ENCODE measurements at places on chromosomes 2 and 18.

DNA sequence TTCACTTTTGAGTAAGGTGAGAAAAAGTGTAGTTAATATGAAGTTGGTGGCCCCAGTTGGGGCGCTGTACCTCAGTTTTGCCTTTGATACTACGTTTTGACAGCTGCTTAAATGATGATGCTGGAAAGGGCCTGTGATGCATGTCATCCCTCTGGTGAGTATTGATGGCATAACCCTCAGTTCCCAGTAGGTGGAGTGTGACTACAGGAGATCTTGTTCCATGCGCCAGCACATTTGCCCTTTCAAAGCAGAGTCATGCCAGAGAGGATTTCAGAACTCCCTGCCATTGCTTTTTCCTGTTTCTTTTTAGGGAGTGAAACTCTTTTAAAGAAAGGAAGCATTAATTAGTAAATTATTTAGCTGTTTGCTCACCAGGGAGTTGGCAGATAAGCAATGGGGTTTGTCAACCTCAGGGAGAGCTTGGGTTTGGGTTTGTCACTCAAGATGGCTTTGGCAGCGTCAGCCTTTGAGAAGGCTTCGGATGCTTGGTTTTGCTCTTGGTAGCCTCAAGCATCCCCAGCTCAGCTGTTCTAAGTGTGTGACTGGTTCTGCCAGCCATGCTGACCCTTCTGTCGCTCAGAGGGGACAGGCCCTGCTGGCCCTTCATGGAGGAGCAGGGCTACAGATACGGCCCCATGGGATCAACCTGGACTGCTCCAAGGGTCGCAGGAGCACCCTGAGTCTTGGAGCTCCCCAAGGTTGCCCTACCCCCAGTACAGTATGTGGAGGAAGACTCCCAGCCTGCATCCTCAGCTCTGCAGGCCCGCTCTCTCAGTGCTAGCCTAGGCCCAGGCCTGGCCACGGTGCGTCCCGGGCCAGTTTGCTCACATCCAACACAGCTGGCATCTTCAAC is 29.1 kb downstream of the ARMC9 start:
- no peaks in the 10 kb centered on the region for H3K27me3 ChIP-seq
- peaks cover 2% of the 10 kb centered on the region for H3K4me1 ChIP-seq
- H3K4me3 ChIP-seq, result no peak overlapping the region

DNA sequence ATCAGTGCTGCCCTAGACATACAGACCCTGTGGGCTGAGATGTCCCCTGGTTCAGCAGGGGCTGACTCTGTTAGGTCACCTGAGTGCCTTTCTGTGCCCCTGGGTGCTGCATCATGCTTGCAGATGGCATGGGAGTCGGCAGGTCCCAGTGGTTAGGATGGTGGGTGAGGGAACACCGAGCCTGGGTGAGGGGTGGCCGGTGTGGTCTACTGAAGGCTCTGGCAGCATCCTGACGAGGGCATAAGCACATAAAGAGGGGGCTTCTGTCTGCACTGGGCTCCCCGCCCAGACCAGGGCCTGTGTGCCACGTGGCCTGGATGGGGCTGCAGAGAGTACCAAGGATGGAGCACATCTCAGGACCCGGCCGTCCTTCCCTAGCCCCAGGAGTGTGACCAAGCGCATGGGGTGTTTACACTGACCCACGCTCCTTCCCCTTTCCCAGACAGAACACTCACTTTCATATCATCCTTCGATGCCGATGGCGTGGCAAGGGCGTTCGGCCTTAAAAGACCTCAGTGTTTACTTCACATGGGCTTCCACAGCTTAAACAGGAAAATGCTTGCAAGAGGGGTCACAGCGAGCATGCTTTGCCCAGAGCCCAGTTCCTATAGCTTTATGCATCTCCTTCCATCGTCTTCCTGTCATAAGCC is 115.1 kb downstream of the STPG4 start:
- no peak overlapping the region for H3K4me3 ChIP-seq
- peak overlapping the region; percentile 66 for H3K27ac ChIP-seq
- no peak for DNase-seq
- H3K4me1 ChIP-seq, result peaks cover 28% of the 10 kb centered on the region
- H3K36me3 ChIP-seq, result no peaks in the 10 kb centered on the region

GRCh38 chr2:49754381-49754780 is 600.1 kb upstream of the FSHR start:
- H3K4me3 ChIP-seq, result no peak overlapping the region
- no peaks in the 10 kb centered on the region for H3K27me3 ChIP-seq
- no peaks in the 10 kb centered on the region for H3K36me3 ChIP-seq

GRCh38 chr2:143875295-143876233 is 644.4 kb downstream of the ZEB2 start:
- H3K4me3 ChIP-seq, result no peak overlapping the region
- no peaks in the 10 kb centered on the region for H3K4me1 ChIP-seq
- DNase-seq, result no peak
- H3K36me3 ChIP-seq, result no peaks in the 10 kb centered on the region

DNA sequence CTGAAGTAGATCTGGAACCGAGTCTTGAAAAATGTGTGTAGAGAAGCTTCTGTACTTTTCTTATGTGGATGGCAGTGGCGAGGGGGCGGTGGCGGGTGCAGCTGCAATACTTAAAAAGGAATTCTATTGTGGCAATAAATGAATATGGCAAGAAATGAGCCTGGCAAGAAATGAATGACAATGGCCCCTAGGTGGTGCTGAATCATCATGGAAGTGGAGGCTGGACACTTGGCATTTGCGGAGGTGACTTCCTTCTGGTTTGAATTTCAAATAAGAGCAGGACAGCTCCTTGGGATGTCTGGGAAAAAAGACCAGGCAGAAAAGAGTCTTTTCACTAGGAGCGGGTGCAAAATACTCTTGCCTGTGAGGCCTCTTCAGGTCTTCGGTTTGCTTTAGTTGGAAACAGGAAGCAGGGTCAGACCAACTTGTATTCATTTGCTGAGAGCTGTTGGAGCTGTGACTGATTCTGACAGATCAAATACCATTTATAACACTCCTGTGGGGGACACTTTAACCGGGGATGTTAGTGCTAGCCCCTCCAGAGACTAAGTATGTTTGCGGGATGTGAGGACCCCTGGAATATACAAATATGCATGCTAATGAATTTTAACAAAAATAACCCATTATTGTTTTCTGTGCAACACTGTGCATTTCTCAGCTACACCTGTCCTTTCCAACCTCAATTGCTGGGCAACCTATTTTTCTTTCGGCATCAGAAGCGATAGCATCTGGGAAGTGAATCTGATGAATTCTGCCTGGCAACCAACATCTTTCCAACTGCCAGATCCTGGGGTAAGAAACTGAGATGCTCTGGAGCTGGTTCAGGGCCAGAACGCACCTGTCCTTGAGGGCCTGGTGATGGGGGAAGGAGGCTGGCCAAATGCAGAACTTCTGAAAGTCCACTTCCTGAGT is 35.4 kb downstream of the FASTKD2 start:
- DNase-seq, result peak; percentile 75
- H3K4me1 ChIP-seq, result peaks cover 8% of the 10 kb centered on the region
- no peak overlapping the region for H3K27ac ChIP-seq
- peaks cover 2% of the 10 kb centered on the region for H3K36me3 ChIP-seq

DNA sequence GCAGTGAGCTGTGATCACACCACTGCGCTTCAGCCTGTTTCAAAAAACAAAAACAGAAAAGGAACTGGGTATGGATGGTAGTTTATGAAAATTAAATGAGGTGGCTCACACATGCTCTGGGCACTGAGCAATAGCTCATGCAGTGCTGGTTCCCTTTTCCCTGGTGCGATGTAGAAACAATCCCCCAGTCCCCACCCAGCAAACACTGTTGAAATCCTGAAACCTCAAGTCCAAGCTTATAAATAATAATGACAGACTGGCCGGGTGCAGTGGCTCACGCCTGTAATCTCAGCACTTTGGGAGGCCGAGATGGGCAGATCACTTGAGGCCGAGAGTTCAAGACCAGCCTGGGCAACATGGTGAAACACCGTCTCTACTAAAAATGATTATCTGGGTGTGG is 55.4 kb upstream of the SMAD2 start:
- H3K27ac ChIP-seq, result no peak overlapping the region
- no peaks in the 10 kb centered on the region for H3K27me3 ChIP-seq
- no peak for DNase-seq
- H3K4me3 ChIP-seq, result no peak overlapping the region
- H3K4me1 ChIP-seq, result no peaks in the 10 kb centered on the region

DNA sequence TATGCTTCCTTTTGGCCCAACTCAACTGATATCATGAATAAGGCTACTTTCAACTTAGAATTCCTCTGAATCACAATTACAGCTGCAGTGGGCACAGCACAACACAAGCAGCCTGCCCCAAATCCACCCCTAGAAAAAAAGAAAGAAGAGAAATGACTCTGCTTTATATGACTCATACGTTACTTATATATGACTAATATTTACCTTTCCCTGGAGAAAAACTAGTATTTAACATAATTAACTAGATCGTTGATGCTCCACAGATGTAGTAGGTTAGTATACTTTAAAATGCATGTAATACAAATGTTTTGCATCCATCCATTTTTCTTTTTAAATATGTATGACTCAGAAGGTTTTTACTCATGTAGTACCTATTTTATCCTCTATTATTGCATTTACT is 133.3 kb upstream of the UNC80 start:
- no peak overlapping the region for H3K27ac ChIP-seq
- no peaks in the 10 kb centered on the region for H3K36me3 ChIP-seq
- H3K4me3 ChIP-seq, result no peak overlapping the region
- no peak for DNase-seq
- H3K27me3 ChIP-seq, result no peaks in the 10 kb centered on the region

DNA sequence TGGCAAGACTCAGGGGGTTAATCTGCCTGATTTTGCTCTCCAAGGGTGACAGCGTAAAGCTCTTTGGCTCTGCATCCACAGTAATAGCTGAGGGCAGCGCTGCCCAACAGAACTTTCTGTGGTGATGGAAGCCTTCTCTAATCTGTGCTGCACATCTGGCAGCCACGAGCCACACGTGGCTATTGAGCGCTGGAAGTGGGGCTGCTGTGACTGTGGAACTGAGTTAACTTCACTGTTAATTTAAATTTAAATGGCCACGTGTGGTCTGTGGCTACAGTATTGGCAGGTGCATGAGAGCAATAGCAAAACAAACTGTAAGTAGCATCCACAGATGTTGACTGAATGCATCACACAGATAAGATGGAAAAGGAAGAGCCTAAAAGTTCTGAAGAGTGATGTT is 47.3 kb upstream of the TMEM200C start:
- H3K36me3 ChIP-seq, result no peaks in the 10 kb centered on the region
- H3K27me3 ChIP-seq, result peaks cover 3% of the 10 kb centered on the region
- no peak overlapping the region for H3K4me3 ChIP-seq
- no peaks in the 10 kb centered on the region for H3K4me1 ChIP-seq
- no peak for DNase-seq
- no peak overlapping the region for H3K27ac ChIP-seq

All from lung (tissue), 17 donors.